MCF 10A (cell line): ENCODE measurements at places on chromosomes 5 and 9. TPM values are rescaled to one million over a fixed set of nuclear protein-coding genes. Genes with fewer than 3 reads are reported as not detected.

PCSK1 gene
- total RNA-seq, result 2.8 and 4.4 TPM in 2 replicates

KIF24 gene
- total RNA-seq, result 3.3 and 3.5 TPM in 2 replicates

LCN10 gene
- total RNA-seq, result not detected in 2 replicates

SHOC1 gene
- total RNA-seq, result 0.09 and 0.15 TPM in 2 replicates

CBY3 gene
- total RNA-seq, result not detected in 2 replicates

SH3GL2 gene
- total RNA-seq, result not detected in 2 replicates

PCDHGA6 gene
- total RNA-seq, result 0.44 and 0.49 TPM in 2 replicates

RNF224 gene
- 0.16 and 0.44 TPM in 2 replicates for total RNA-seq

ANXA1 gene
- total RNA-seq, result 731 and 810 TPM in 2 replicates

SPAAR gene
- 0.27 and 0.72 TPM in 2 replicates for total RNA-seq

CCDC183 gene
- total RNA-seq, result 0.26 and 1.3 TPM in 2 replicates

GBGT1 gene
- total RNA-seq, result not detected in 2 replicates

SLC6A7 gene
- not detected in 2 replicates for total RNA-seq

STC2 gene
- 316 and 414 TPM in 2 replicates for total RNA-seq

GABRP gene
- total RNA-seq, result not detected in 2 replicates

CLIC3 gene
- 1.2 and 4.2 TPM in 2 replicates for total RNA-seq

CEL gene
- 1.4 and 1.9 TPM in 2 replicates for total RNA-seq

GLRX gene
- total RNA-seq, result 41.4 and 59.2 TPM in 2 replicates

RFX3 gene
- 9.2 and 9.7 TPM in 2 replicates for total RNA-seq

APBA1 gene
- 0.07 TPM in 2 replicates for total RNA-seq

CARD19 gene
- total RNA-seq, result 34.4 and 36.6 TPM in 2 replicates

RANBP17 gene
- total RNA-seq, result 19.0 and 25.8 TPM in 2 replicates

WNT8A gene
- total RNA-seq, result not detected in 2 replicates

TAF11L10 gene
- total RNA-seq, result not detected in 2 replicates

RLN2 gene
- not detected in 2 replicates for total RNA-seq

RNF183 gene
- not detected in 2 replicates for total RNA-seq

BNC2 gene
- total RNA-seq, result not detected in 2 replicates

SLC6A3 gene
- total RNA-seq, result not detected in 2 replicates

SPINK4 gene
- total RNA-seq, result not detected in 2 replicates

SPATA31D4 gene
- total RNA-seq, result not detected in 2 replicates

NMUR2 gene
- total RNA-seq, result not detected in 2 replicates

AMBP gene
- not detected in 2 replicates for total RNA-seq

VCAN gene
- 44.1 and 50.6 TPM in 2 replicates for total RNA-seq

SLC46A2 gene
- not detected in 2 replicates for total RNA-seq

SPINK1 gene
- 1.5 and 4.0 TPM in 2 replicates for total RNA-seq

IL13 gene
- not detected in 2 replicates for total RNA-seq

PIP5K1B gene
- total RNA-seq, result 0.16 TPM in 1 of 2 replicates, not detected in the other

NR5A1 gene
- not detected in 2 replicates for total RNA-seq

ATP10B gene
- total RNA-seq, result not detected in 2 replicates

EQTN gene
- total RNA-seq, result not detected in 2 replicates

MAP1B gene
- total RNA-seq, result 43.8 and 56.0 TPM in 2 replicates

ANKRD34B gene
- total RNA-seq, result not detected in 2 replicates

WDR70 gene
- total RNA-seq, result 31.3 and 37.6 TPM in 2 replicates

PRR7 gene
- 15.0 and 23.2 TPM in 2 replicates for total RNA-seq

FOXD4L4 gene
- total RNA-seq, result 0.93 and 1.2 TPM in 2 replicates

CDC20B gene
- not detected in 2 replicates for total RNA-seq

PCDHA1 gene
- 0.07 TPM in 1 of 2 replicates, not detected in the other for total RNA-seq

MAMDC4 gene
- total RNA-seq, result 11.8 and 14.1 TPM in 2 replicates

RELL2 gene
- 12.5 and 13.3 TPM in 2 replicates for total RNA-seq

SELENOP gene
- 5.8 and 8.3 TPM in 2 replicates for total RNA-seq

CXCL14 gene
- total RNA-seq, result not detected in 2 replicates

CDH6 gene
- total RNA-seq, result not detected in 2 replicates

SPARC gene
- total RNA-seq, result 17.4 and 32.6 TPM in 2 replicates

SLC25A46 gene
- 42.5 and 42.7 TPM in 2 replicates for total RNA-seq

GPR150 gene
- total RNA-seq, result not detected in 2 replicates

HTR4 gene
- not detected in 2 replicates for total RNA-seq

ANKRD33B gene
- total RNA-seq, result 3.1 TPM in 2 replicates

CCDC112 gene
- total RNA-seq, result 10.3 and 10.7 TPM in 2 replicates

IRX2 gene
- total RNA-seq, result 35.4 and 43.4 TPM in 2 replicates

SH2D3C gene
- total RNA-seq, result not detected in 2 replicates
